ENCODE measurements at places on chromosomes 2 and 18.

GRCh38 chr2:39981883-39982311 is 202.8 kb upstream of the THUMPD2 start:
- DNase-seq: no peak

DNA sequence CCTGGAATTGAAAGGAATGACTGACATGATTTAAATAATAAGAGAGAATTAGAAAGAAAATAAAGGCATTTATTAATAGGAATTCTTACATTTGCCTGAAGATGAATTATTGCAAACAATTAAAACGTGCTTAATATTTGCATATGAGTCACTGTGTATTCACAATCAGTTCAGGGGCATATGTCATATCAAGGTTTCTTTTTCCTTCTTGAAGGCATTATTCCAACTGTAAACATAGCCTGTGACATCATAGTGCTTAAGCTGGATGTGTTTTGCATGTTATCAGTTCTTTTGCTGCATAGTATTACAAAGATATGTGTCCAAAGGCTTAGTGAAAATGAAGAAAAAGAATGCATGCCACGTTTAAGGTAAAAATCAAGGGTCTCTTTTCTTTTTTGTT is 80.8 kb downstream of the MEIS1 start:
- DNase-seq: no peak

- no peak for DNase-seq
Measured at GRCh38 chr2:187319441-187320108, 128.5 kb downstream of the CALCRL start.

DNA sequence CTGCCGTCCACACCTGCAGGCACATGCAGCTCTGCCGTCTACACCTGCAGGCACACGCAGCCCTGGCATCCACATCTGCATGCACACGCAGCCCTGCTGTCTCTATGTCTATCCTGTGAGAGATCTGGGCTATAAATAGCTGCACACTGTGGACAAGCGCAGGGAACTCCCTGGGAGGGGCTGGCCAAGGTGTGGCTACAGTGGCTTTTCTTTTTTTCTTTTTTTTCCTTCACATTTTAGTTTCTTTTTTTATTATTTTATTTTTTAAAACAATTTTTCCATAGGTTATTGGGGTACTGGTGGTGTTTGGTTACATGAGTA is 42.0 kb downstream of the TMEM182 start:
- DNase-seq: no peak

DNA sequence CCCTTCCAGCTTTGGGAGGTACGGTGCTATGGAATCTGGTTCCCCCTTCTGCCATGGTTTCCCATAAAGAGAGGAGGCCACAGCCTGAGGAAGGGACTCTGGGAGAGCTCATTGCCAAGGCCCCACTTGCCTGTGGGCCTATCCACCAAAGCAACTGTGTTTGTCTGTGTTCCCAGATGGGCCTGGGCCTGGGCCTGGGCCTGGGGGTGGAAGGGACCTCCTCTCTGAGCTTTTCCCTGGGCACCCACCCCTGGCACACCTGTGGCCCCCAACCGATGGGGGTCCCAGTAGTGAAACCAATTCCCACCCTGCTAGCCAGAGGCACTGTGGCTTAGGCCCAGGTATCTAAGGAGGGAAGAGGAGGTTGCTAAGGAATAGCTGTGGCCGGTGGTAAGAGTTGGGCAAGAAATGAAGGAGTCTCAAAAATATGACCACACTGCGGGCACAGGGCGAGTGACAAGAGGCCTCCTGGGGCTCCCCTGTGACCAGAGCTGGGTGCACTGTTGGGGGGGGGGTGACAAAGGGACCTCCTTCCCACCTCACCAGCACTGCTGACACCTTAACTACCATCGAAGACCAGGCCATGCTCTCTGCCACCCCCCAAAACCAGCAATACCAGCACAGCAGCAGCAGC is 4.9 kb upstream of the DUSP2 start:
- no peak for DNase-seq

GRCh38 chr2:187994464-187995331 is 297.0 kb upstream of the GULP1 start:
- DNase-seq: no peak

- DNase-seq: no peak
Measured at GRCh38 chr2:134320930-134321329, 67.1 kb downstream of the MGAT5 start.

Data from stimulated activated CD4-positive, alpha-beta T cell treated with anti-CD3 and anti-CD28 coated beads, Interleukin-15, amount 100 ng/mL, for 1 hour (primary cell).